ENCODE measurements at places on chromosomes 6 and 20.

GRCh38 chr6:12911427-12911826 is 194.9 kb downstream of the PHACTR1 start:
- DNase-seq: no peak

GRCh38 chr6:125498606-125499005 is 196.8 kb upstream of the HDDC2 start:
- DNase-seq: no peak

DNA sequence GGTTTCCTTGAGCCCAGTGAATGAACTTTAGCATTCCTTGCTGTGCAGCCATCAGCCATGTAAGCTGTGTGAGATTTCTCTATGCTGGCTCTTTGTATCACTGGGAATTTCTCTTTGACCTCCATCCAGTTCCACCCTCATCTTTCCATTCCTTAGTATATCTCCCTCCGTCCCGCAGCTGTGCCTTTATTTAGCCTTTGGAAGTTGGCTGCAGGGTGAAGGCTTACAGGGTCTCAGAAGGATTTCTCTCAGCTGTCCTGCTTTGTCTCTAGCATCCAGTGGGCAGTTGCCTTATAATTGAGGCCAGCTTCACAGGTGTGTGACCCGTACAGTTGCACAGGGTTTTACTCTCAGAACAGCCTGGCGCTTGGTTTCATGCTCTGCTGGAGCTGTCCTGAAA is 144.3 kb downstream of the PXDC1 start:
- DNase-seq: no peak

- DNase-seq: no peak
These were observed 592.3 kb downstream of the PKHD1 start for GRCh38 chr6:51495096-51495495.

DNA sequence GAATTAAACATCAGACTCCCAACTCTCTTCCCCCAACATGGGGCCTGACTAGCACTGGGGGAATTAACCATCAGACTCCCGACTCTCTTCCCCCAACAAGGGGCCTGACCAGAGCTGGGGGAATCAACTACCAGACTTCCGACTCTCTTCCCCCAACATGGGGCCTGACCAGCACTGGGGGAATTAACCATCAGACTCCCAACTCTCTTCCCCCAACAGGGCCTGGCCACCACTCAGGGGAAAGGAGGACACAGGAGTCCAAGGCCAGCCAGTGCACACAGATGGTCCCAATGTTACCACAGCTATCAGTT is 13.1 kb downstream of the CST7 start:
- no peak for DNase-seq

- no peak for DNase-seq
These were observed at the start of gene PHACTR1 for GRCh38 chr6:12716298-12716916. PHACTR1 (plus strand) TSS chr6:12716767.

All from pulmonary artery endothelial cell (primary cell).